ENCODE measurements at places on chromosomes 11 and 22. TPM values are rescaled to one million over a fixed set of nuclear protein-coding genes. Genes with fewer than 3 reads are reported as not detected.

GRCh38 chr11:119584193-119585042 lies 144.6 kb downstream of the NECTIN1 start:
- no peaks in the 10 kb centered on the region for H3K36me3 ChIP-seq
- H3K27me3 ChIP-seq = peaks cover 88% of the 10 kb centered on the region
- peak overlapping the region; percentile 62 for H3K4me3 ChIP-seq
- H3K4me1 ChIP-seq = peaks cover 16% of the 10 kb centered on the region
- no peak overlapping the region for H3K27ac ChIP-seq

DNA sequence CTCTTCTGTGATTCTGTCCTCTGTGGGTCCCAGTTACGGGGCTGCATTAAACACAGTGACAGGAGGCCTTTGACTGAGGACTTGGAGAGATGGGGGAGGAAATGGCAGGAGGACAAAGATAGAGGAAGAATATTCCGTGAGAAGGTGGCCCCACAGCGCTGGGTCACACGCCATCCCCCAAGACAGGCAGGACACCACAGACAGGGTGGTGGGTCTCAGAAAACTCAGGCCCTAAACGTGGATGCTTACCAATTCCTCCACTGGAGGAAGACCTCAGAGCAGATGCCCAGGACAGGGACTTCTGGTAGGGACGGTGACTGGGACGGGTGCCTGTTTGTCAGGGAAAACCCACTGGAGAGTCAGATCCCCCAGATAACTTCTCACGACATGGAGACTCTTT lies 34.0 kb downstream of the IGLL5 start:
- H3K4me1 ChIP-seq = peaks cover 3% of the 10 kb centered on the region
- no peak for DNase-seq
- H3K27ac ChIP-seq = no peak overlapping the region

DNA sequence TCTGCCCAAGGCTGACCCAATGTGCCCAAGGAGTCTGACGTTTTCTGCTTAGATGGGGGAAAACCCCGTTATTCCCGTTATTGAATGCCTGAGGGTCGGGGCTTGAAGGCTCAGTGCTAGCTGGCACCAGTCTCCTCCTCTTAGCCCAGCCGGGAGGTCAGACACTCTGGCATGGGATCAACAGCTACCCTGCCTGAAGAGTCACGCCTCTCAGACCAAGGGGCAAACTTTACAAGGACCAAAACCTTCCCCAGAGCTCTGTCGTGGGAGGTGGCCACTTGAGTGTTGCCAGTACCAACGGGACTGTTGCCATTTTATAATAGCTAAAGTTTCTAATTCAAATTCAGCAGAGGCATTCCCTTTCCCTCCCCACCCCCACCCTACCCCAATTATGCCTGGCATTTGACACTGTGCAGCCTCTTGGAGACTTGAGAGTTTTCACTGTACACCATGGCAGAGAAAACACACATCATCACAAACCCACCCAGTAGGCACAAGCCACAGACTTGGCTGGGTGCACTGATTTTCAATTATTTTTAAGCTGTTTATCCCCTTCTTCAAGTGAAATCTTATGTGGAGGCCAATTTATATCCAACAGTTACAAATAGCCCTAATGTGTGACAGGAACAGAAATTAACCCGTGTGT lies 137.5 kb upstream of the SYT13 start:
- no peak for DNase-seq
- no peaks in the 10 kb centered on the region for H3K36me3 ChIP-seq
- H3K27ac ChIP-seq = no peak overlapping the region
- H3K27me3 ChIP-seq = peaks cover 17% of the 10 kb centered on the region

DNA sequence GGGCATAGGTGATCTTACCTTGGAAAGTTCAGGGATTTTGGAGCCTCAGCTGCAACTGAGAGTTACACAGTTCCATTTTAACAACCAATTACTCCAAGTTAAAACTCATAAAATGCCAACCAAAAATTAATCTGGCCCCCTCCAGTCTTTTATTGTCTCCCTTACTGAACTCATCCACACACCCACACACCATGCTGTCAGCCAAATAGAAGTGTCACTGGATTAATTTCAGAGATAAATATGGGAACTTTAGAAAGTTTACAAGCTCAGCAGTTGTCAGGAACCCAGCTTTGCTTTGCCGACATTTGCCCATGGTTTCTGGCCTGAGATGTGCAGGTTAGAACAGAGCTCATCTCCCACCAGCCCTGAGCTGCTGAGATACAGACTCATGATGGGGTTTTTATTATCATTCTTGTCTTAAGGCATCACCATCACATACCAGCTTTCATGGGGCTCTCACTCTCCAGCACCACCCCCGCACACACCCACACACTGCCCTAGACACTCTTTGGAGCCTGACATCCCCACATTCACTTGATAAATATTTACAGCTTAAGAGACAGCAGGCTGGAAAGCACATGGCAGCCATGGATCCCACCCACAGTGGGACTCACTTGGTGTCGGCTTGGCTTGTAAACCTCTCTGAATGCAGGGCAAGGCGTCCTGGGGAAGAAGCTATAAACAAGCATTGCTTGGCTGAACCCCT lies 23.7 kb upstream of the CTR9 start:
- H3K4me3 ChIP-seq = no peak overlapping the region
- no peak for DNase-seq
- no peak overlapping the region for H3K27ac ChIP-seq
- H3K36me3 ChIP-seq = no peaks in the 10 kb centered on the region

DNA sequence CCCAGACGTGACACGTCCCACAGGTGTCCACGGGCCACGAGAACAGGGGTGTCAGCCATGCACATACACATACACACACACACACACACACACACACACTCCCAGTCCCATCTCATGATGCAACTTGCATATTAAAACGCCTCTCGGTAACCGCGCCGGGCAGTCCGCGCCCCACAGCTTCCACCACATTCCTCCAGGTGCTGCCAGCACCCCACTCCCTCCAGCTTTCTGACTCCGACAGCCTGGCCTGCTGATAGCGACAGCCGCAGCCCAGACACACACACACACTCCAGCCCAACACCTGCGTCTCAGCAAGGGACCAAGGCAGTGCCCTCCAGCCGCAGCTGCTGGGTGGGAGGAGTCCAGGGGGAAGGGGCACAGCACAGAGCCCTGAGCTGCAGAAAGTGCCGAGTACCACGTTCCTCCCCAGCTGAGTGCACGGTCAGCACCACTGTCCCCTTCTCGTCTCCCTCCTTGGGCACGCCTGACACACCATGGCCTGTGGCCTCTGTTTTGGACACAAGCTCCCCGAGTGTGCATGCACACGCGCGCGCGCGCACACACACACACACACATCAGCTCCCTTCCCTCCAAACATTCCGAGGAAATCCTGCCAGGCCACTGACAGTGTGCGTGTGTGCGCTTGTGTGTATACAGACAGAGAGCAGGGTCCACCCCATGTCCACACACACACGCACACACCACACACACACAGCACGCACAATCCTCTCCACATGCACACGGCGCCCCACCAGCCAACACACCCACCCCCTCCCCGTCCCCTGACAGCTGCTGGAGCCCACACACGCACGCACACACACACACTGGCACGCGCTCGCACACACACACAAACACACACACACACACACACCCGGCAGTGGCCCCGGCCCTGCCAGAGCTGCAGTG lies 1.2 kb downstream of the ELFN2 start:
- H3K27ac ChIP-seq = no peak overlapping the region
- peaks cover 16% of the 10 kb centered on the region for H3K4me1 ChIP-seq
- H3K27me3 ChIP-seq = peaks cover 100% of the 10 kb centered on the region
- no peak for DNase-seq

- peaks cover 9% of the 10 kb centered on the region for H3K27me3 ChIP-seq
- H3K27ac ChIP-seq = no peak overlapping the region
- H3K4me3 ChIP-seq = no peak overlapping the region
Measured at GRCh38 chr22:36856792-36857135, 4.0 kb upstream of the NCF4 start.

GRCh38 chr11:85359859-85360258 lies 267.3 kb downstream of the DLG2 start:
- H3K4me1 ChIP-seq = no peaks in the 10 kb centered on the region
- H3K27me3 ChIP-seq = no peaks in the 10 kb centered on the region
- DNase-seq = no peak
- no peaks in the 10 kb centered on the region for H3K36me3 ChIP-seq
- no peak overlapping the region for H3K4me3 ChIP-seq

GRCh38 chr22:27726331-27726685 lies 75.2 kb downstream of the MN1 start:
- H3K27me3 ChIP-seq = no peaks in the 10 kb centered on the region
- DNase-seq = no peak
- peak overlapping the region; percentile 94 for H3K27ac ChIP-seq
- peak overlapping the region; percentile 15 for H3K4me3 ChIP-seq

GRCh38 chr11:76291576-76292526 lies 85.5 kb upstream of the WNT11 start:
- no peaks in the 10 kb centered on the region for H3K4me1 ChIP-seq
- no peak overlapping the region for H3K4me3 ChIP-seq
- H3K36me3 ChIP-seq = no peaks in the 10 kb centered on the region
- no peak for DNase-seq

DNA sequence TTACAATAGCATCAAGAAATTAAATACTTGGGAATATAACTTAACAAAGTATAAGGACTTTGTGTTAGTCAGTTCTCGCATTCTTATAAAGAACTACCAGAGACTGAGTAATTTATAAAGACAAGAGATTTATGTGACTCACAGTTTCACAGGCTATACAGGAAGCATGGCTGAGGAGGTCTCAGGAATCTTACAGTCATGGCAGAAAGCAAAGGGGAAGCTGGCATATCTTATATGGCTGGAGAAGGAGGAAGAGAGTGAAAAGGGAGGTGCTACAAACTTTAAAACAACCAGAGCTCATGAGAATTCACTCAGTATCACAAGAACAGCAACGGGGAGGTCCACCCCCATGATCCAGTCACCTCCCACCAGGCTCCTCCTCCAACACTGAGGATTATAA lies 32.0 kb upstream of the CCDC134 start:
- no peaks in the 10 kb centered on the region for H3K36me3 ChIP-seq
- DNase-seq = no peak
- no peak overlapping the region for H3K4me3 ChIP-seq
- peaks cover 6% of the 10 kb centered on the region for H3K27me3 ChIP-seq

DNA sequence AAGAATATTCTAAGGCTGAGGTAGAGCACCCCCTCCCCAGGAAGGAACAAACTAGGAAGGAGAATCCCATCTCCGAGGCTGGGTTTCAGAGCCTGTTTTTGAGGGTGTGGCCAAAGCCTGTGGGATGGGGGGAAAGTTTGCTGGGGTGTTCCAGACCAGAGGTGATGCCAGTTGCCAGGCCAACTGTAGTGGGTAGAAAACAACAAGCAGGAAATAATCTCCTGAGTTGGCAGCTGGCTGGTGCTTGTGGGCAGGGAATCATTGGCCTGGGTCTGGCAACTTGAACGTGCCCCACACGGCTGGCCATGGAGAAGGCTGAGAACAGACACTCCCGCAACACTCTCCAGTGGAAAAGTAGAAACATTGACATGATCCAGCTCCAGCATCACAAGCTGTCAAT lies 385.6 kb downstream of the ETS1 start:
- no peaks in the 10 kb centered on the region for H3K36me3 ChIP-seq
- DNase-seq = no peak
- no peaks in the 10 kb centered on the region for H3K27me3 ChIP-seq

The SUSD2 gene
- total RNA-seq = 3.2 TPM

The TYR gene
- total RNA-seq = not detected

The TRIM48 gene
- not detected for total RNA-seq

All from left ventricle myocardium inferior (tissue), 1 donor.